ENCODE measurements at places on chromosomes 16 and 17.

DNA sequence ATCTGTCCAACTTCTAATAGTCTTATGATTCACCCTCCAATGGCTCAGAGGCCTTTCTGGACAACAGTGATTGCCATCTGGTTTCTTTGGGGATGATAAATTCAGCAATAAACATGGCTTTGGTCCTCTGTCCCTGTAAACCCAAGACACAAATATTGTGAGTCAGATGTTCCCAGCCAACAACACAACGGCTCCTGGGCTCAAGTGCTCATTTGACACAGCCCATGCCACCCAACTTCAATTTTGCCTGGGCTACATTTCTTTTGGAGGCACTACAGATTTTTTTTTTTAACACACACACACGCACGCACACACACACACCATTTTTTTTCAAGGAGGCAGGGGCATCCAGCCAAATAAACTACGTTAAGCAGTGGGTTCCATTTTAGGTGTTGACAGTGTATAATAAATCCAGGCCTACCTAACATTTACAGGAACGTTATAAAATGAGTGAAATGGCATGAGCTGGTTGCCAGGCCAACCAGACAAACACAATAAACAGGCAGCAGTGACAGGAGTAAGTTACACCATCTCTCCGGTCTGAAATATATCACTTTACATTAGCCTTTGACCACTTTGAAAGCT, 939.9 kb upstream of the SOX9 start:
- no peak overlapping the region for H3K27ac ChIP-seq
- no peaks in the 10 kb centered on the region for H3K4me1 ChIP-seq
- no peak overlapping the region for H3K4me3 ChIP-seq
- no peaks in the 10 kb centered on the region for H3K36me3 ChIP-seq
- H3K27me3 ChIP-seq = no peaks in the 10 kb centered on the region
- DNase-seq = no peak

GRCh38 chr16:57764006-57764340, 28.4 kb downstream of the KATNB1 start:
- peak overlapping the region; percentile 15 for H3K27ac ChIP-seq
- no peaks in the 10 kb centered on the region for H3K27me3 ChIP-seq
- peaks cover 18% of the 10 kb centered on the region for H3K4me1 ChIP-seq
- H3K36me3 ChIP-seq = peaks cover 4% of the 10 kb centered on the region

DNA sequence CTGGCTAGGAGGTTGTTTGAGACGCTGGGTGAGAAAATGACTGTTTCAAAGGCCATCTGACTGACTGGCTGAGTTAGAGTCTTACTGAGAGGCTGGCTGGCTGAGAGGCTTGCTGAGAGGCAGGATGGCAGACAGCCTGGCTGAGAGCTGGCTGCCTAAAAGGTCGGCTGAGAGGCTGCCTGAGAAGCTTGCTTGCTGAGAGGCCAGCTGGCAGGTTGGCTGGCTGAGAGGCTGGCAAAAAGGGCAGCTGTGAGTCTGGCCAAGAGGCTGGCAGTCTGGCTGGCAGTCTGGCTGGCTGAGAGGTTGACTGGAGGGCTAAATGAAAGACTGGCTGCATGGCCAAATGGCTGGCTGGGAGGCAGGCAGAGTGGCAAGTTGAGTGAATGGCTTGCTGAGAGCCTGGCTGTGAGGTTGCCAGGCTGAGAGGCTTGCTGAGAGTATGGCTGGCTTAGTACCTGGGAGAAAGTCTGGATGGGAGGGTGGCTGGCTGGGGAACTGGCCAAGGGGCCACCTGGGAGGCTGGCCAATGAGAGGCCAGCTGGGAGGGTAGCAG, 35.3 kb upstream of the ACSM2B start:
- peaks cover 9% of the 10 kb centered on the region for H3K4me1 ChIP-seq
- H3K36me3 ChIP-seq = no peaks in the 10 kb centered on the region
- no peak overlapping the region for H3K4me3 ChIP-seq
- no peaks in the 10 kb centered on the region for H3K27me3 ChIP-seq
- peak overlapping the region; percentile 79 for H3K27ac ChIP-seq
- DNase-seq = peak; percentile 39

DNA sequence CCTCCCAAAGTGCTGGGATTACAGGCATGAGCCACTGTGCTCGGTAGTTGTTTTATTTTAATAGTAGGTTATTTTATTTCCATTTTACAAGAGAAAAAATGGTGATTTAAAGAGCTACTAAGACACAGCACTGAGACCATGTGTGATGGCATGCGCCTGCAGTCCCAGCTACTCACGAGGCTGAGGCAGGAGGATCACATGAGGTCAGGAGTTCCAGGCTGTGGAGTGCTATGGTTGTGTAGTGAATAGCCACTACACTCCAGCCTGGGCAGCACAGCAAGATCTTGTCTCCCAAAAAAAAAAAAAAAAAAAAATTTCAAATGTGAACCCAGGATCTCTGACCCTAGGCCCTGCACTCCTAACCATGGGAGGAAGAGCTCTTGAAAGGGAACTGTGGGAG, 3.7 kb downstream of the SERPINF1 start:
- no peak overlapping the region for H3K4me3 ChIP-seq
- H3K27me3 ChIP-seq = no peaks in the 10 kb centered on the region

DNA sequence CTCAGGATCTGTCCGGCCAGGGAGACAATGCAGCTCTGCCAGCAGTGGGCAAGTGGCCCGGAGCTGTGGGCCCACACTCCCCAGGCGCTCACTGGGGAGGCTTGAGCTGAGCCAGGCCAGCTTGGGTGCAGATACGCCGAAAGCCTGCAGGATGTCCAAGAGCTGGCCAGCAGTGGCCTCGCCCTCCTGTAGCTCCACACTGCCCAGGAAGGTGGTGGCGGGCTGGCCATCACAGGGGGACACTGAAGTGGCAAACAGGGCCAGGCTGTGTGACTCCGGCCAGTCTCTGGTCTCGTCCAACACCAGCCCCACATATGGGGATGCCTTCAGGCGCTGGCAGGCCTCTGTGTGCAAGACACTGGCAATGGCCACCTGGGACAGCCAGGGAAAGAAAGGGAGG, 9.6 kb downstream of the C17orf113 start:
- H3K36me3 ChIP-seq = no peaks in the 10 kb centered on the region
- H3K27ac ChIP-seq = no peak overlapping the region
- H3K27me3 ChIP-seq = no peaks in the 10 kb centered on the region
- no peak for DNase-seq
- H3K4me3 ChIP-seq = no peak overlapping the region
- no peaks in the 10 kb centered on the region for H3K4me1 ChIP-seq

DNA sequence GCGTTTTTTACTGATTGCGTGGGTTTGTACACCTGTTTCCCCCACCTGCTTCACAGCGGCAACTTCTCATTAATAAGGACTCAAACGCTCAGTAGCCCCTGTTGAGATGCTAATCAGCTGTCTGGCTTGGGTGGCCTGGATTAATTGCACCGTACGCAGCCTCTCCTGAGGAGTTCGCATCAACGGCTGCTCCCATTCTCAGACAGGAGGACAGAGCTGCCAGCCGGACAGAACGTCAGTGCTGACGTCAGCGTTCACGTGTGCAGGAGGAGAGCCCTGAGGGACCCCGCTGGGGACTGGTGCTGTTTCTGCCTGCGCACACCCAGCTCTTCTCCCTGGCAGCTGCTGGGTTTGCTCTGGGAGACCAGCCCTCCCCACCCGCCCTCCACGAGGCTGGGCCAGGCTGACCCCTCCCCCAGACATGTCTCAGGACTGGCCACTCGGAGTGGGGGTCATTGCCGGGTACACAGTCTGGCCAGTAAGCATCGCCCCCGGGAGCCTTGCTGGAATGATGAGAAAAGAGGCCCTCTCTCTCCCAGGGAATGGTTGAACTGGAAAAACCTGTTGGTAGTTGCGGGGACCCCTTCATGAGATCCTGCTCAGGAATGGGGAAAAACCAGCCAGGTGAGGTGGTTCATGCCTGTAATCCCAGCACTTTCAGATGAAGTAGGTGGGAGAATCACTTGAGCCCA, 5.7 kb upstream of the BANP start:
- no peaks in the 10 kb centered on the region for H3K4me1 ChIP-seq
- no peaks in the 10 kb centered on the region for H3K27me3 ChIP-seq
- no peaks in the 10 kb centered on the region for H3K36me3 ChIP-seq
- DNase-seq = peak; percentile 80
- peak overlapping the region; percentile 41 for H3K27ac ChIP-seq
- peak overlapping the region; percentile 38 for H3K4me3 ChIP-seq

- peaks cover 4% of the 10 kb centered on the region for H3K4me1 ChIP-seq
- no peak overlapping the region for H3K4me3 ChIP-seq
- no peaks in the 10 kb centered on the region for H3K36me3 ChIP-seq
- no peak for DNase-seq
- H3K27me3 ChIP-seq = peaks cover 71% of the 10 kb centered on the region
Measured at GRCh38 chr16:85986931-85987749, 88.2 kb downstream of the IRF8 start.

DNA sequence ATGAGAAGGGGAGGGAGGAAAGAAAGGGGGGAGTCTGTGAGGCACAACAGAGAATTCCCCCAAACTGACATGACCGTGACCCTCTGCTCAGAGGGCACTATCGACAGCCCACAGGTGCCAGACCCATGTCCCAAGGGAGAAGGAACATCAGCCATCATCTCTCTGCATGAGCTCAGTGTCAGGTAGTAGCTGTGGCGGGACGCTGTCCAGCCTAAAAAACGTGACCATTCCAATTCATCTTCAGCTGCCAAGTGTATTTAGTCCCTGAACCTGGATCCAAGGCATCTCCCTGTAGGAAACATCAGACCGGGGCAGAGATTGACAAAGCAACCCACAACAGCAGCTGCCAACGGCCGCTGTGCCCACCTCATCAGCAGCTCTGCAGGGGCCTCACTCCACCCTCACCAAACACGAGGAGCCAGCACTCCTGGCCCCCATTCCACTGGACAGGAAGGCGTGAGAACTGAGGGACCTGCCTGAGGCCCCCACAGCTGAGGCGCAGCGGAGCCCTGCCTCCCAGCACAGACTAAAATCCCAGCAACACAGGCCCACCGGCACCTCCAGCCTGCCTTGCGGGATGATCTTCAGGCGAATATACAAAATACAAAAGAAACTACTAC, 8.6 kb downstream of the TAF1C start:
- DNase-seq = no peak
- no peak overlapping the region for H3K27ac ChIP-seq
- peaks cover 35% of the 10 kb centered on the region for H3K4me1 ChIP-seq
- no peak overlapping the region for H3K4me3 ChIP-seq
